Thymus (tissue), 14 donors: ENCODE measurements at places on chromosomes 13 and 19. TPM values are rescaled to one million over a fixed set of nuclear protein-coding genes. Genes with fewer than 3 reads are reported as not detected.

DNA sequence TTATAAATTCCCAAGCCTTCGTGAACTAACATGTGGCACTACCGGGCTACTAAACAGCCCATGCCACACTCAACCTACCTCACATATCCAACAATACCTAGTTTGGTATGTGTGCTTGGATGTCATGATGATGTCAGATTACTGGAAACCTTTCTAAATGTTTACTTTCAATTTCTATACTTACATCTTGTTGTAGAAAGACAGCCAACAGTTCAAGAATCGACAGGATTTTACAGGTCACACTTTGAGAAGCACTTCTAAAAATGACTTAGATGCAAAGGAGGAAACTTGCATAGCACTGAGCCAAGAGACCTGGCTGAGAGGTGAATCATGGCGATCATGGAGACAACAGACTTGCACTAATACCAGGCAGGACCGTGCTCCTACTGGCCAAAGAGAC lies 209.9 kb downstream of the COL4A1 start:
- no peaks in the 10 kb centered on the region for H3K27me3 ChIP-seq
- H3K36me3 ChIP-seq, result no peaks in the 10 kb centered on the region
- no peak overlapping the region for H3K27ac ChIP-seq
- H3K4me3 ChIP-seq, result no peak overlapping the region
- H3K4me1 ChIP-seq, result no peaks in the 10 kb centered on the region

GRCh38 chr13:100274942-100275506 lies 186.1 kb downstream of the PCCA start:
- no peaks in the 10 kb centered on the region for H3K4me1 ChIP-seq
- no peak overlapping the region for H3K27ac ChIP-seq
- no peaks in the 10 kb centered on the region for H3K36me3 ChIP-seq
- no peak overlapping the region for H3K4me3 ChIP-seq
- DNase-seq, result no peak
- no peaks in the 10 kb centered on the region for H3K27me3 ChIP-seq

DNA sequence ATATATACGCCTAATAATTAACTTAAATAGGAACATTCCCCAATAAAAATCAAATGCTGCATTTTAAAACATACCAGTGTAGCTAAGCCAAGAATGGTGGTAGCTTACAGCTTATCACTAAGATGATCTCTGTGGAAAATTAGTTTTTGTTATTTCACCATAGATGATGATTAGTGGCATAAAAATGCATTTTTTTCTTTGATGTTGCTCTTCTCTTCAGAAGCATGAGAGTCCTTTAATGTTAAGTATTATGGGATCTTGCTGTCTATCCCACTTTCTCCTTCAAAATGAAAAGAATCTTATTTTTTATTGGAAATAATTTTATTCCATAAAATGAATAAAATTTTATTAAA lies 731.0 kb downstream of the SLITRK1 start:
- no peaks in the 10 kb centered on the region for H3K4me1 ChIP-seq
- no peak overlapping the region for H3K27ac ChIP-seq
- no peak overlapping the region for H3K4me3 ChIP-seq
- no peak for DNase-seq
- no peaks in the 10 kb centered on the region for H3K36me3 ChIP-seq

GRCh38 chr13:44051918-44052675 lies 172.4 kb downstream of the LACC1 start:
- no peak for DNase-seq
- H3K4me3 ChIP-seq, result no peak overlapping the region
- no peaks in the 10 kb centered on the region for H3K4me1 ChIP-seq
- H3K36me3 ChIP-seq, result no peaks in the 10 kb centered on the region

The COMP gene
- 1.5 TPM for polyA plus RNA-seq

The SIAH3 gene
- 0.07 TPM for polyA plus RNA-seq

The TNNT1 gene
- polyA plus RNA-seq, result 11.9 TPM
